ENCODE measurements at places on chromosomes 5 and 9. TPM values are rescaled to one million over a fixed set of nuclear protein-coding genes. Genes with fewer than 3 reads are reported as not detected.

The PDZD2 gene
- polyA plus RNA-seq, result 27.0 TPM

The IFNA2 gene
- not detected for polyA plus RNA-seq

DNA sequence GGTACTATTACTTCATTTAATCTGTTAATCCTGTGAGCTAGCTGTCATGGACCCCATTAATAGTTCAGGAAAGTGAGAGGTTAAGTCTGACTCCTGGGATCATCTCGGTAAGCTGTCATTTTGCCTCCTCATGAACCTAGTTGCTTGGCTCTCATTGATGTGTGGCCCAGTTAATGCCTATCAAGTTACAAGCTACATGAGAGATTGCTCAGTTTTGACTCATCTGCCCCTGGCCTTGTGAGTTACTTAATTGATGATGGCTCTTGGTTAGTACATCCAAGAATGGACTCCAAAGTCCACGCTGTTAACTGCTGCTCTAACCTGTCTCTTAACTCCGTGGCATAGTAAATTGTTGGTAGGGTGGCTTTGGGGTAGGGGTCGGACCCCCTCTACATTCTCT is 23.9 kb downstream of the LARP1 start:
- no peak for DNase-seq

DNA sequence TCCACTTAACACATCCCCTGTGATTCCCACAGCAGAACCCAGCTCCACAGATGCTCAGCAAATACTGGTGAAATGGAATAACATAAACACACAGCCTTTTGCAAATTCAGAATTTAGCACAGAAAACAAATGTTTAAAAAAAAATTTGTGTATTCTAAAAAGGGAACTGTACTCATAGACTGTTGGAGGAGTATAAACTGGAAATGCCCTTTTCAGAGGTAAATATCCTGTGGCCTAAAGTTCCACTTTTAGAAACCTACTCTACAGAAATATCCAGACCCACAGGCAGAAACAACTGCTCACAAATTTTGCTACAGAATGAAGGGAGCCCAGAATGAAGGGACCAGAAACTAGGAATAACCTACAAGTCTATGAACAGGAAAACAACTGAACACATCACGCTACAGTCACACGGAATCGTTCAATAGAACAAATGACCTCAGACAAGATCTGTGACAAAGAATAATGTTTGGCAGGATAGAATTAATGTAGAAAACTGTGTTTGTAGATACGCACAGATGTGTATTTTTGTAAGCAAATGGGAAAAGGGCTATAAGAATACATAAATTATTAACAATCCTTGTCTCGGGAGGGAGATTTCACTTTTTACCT is 78.5 kb downstream of the SHB start:
- DNase-seq, result no peak

DNA sequence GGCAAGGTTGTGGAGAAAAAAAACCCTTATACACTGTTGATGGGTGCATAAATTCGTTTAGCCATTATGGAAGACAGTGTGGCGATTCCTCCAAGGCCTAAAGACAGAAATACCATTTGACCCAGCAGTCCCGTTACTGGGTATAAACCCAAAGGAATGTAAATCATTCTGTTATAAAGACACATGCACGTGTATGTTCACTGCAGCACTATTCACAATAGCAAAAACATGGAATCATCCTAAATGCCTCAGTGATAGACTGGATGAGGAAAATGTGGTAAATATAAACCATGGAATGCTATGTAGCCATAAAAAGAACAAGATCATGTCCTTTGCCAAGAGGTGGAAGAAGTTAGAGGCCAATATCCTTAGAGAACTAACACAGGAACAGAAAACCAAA is 119.9 kb upstream of the PRR16 start:
- no peak for DNase-seq

- no peak for DNase-seq
Observed at GRCh38 chr5:134792286-134792685, 33.7 kb downstream of the DDX46 start.

GRCh38 chr5:155919725-155920124 is 407.2 kb upstream of the SGCD start:
- no peak for DNase-seq

GRCh38 chr5:902129-902916 is 9.6 kb downstream of the TRIP13 start:
- DNase-seq, result no peak

DNA sequence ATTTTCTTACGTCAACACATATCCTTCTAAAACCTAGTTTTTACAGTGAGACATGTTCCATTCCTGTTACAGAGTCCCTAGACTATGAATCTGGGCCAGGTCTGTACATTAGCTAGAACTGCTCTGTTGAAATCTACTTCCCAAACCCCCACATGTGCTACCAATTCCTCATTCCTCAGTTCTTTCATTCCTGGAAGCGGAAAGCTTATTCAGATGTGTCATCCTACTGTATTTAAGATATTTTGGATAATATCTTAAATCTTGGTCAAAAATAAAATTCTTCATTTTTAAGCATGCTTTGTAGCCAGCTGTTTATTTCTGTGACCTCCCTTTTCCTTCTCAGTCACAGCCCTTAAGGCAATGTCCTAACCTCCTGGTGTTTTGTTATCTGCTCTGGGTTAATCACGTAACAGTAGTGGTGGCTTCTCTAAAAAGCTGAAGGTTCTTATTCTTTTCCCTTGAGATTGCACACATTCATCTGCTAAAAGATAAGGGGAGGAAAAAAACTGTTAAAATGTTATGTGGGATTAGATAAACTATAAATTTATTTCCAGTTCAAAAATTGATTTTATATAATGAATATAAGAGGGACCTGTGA is 35.6 kb downstream of the GLRX start:
- DNase-seq, result no peak

GRCh38 chr5:40652441-40653220 is 27.1 kb upstream of the PTGER4 start:
- DNase-seq, result no peak

- DNase-seq, result no peak
Observed at GRCh38 chr5:161431963-161432362, 114.6 kb downstream of the GABRB2 start.

DNA sequence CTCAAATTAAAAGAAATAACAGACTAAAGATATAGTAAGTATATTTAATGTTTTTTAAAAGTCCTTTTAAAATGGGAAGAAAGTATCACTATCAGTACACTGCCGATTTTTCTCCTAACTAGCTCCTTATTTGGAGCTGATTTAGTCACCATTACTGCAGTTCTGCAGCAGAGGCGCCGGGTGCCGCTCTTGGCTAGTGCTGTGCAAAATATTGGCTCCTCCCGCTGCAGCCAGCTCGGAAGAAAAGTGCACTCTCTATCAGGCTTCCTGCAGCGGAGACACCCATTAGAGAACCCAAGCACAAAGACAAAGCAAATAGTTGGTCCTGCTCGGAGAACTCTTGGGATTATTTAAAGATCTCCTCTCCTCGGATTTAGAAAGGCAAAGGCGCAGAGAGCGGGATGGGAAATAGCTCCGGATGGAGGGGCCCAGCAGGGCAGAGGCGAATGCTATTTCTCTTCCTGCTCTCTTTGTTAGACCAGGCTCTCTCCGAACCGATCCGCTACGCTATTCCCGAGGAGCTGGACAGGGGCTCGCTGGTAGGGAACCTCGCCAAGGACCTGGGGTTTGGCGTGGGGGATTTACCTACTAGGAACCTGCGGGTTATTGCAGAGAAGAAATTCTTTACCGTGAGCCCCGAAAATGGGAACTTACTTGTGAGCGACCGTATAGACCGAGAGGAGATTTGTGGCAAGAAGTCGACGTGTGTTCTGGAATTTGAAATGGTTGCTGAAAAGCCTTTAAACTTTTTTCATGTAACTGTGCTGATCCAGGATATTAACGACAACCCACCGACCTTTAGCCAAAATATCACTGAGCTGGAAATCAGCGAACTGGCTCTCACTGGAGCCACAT is at the start of gene PCDHGB3:
PCDHGB3 (plus strand) TSS at position 249 of the 855 bp plus-strand sequence; CDS start at position 402, 153 bp downstream.
- DNase-seq, result no peak

Data from left renal pelvis (tissue), 4 donors.